ENCODE measurements at places on chromosomes 6 and 20.

GRCh38 chr6:21137700-21138335 lies 455.7 kb upstream of the SOX4 start:
- DNase-seq, result no peak

GRCh38 chr6:14439419-14439818 lies 321.8 kb downstream of the CD83 start:
- no peak for DNase-seq

DNA sequence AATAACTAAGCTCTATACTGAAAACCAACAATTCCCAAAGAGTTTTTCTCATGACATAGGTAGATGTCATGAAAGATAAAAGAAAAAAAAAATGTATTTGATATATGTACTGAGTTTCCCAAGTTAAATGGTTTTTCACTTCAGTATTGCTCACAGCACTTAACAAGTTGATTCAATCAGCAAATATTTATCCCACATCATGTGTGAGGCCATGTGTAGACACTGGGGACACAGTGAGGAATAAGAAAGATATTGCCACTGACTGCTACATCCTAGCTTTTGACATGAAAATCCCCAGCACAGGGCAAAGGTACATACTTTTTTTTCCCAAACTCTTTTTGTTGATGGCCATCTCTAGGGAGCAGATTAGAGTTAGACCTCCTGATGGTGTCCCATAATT lies 25.3 kb downstream of the SPTLC3 start:
- no peak for DNase-seq

DNA sequence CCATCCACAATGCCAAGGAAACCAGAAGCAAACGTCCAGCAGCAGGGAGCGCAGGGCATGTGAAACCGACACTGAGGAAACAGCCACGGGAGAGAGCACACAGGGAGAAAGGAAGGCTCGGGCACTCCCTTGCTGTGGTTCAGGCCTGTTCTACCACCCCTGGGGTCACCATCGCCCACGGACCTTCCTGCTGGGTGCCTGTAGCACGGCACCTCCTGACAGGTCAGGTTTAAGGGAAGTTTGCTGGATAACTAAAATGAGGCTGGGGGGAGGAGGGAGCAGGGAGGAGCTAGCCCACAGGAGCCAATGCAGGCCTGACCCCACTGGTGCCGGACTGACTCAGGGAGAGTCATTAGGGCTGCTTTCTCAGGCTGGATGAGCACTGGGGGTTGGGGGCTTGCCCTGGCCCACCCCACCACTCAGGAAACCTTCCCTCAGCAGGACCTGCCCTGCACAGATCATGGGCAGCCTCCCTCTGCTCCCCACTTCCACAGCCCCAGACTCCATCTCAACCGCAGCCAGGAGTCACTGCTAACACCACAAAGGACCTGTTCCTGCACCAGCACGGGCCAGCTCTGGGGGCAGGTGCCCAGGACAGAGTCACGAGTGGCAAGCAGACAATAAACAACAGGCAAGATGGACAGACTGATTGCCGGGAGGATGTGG lies 2.3 kb downstream of the UCKL1 start:
- DNase-seq, result no peak

DNA sequence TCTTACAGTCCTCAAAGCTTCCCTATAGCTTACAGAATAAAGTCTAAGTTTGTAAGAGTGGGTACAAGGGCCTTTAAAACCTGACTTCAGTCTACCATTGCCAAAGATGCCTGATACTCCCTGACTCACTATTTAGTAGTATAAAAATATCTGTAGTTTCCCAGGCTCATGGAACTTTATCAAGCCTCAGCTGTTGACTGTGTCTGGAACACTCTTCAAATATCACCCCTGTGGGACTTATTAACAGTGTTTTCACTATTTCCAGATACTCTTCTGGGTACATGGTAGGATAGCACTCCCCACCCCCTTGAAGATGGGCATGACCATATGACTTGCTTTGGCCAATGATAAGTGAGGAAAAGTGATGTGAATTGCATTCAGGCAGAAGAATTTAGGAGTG lies 105.3 kb upstream of the TENT5A start:
- no peak for DNase-seq

GRCh38 chr6:153373869-153374268 lies 242.8 kb upstream of the RGS17 start:
- no peak for DNase-seq

DNA sequence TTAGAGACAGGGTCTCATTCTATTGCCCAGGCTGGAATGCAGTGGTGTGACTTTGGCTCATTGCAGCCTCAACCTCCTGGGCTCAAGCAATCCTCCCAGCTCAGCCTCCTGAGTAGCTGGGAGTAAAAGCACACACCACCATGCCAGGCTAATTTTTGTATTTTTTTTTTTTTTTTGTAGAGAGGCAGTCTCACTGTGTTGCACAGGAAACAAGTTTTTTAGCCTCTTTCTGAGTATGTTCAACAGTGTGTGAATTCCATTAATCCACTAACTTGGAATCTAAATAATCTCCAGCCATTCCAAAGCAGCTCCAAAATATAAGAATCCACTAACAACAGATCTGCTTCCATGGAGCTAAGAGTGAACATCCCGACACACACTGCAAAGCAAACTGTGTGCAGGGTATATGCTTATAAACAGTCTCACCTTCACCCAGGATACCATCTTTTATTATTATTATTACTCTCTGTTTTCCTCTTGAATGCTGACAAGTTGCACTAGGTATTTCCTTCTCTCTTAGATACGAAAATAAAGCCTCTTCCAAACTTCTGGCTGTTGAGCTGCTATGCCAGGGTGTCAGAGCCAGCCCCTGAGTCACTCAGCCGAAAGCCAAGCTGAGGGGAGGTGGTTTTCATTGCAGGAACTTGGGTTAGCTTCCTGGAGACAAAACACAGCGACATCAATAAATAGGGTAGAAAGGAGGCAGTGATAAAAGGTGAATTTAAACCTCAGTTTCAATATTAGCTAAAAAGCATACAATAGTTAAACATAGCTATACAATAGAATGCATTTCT lies 264.9 kb downstream of the HIVEP2 start:
- DNase-seq, result no peak

DNA sequence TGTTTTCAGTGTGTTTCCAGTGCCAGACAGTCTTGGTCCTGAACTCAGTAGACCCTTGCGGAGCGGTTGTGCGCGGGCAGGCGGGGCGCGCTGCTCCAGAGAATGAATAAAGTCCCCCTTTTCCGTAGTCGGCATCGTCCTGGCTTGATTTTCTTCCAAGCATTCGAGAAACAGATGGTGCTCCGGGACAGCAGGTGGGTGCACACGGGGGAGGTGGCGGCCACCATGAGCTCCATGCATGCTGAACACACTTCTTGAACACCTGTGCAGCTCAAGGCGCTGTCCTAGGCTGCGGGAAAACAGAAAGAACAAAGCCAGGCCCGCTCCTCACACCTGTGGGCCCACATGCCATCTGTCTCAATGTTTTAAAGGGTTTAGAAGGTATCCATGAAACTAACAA lies 125.2 kb downstream of the TAF4 start:
- no peak for DNase-seq

GRCh38 chr6:164216368-164216767 lies 801.9 kb downstream of the QKI start:
- DNase-seq, result peak; percentile 11

DNA sequence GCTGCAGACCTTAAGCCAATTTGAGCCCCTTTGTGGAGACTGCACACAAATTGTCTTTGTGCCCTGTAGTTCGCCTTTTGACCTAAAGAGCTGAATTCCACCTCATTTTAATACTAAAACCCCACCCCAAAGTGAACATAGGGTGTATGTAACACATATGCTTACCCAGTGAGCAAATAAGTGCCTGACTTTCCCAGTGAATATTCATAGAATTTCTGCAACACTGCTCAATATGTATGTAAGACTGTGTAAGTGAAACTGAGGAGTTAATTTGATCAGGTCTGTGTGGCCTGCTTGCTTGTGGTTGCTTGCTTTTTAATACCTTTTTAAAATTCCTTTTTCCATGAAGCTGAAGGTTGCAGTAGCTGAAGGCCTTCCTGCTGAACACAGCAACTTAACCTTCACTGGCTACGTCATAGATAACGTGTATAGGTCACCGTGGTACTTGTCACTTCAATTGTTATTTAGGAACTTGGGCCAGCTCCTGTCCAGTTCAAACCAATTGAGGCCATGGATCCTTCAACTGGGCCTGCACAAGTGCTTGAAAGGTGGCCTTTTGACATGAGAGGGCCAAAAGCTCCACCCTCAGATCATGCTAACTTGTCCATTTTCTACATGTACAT lies 131.7 kb upstream of the BTBD3 start:
- DNase-seq, result no peak

- DNase-seq, result no peak
Observed at GRCh38 chr6:409370-409972, 17.9 kb downstream of the IRF4 start.

Measured in NCI-H2081 treated with DMSO at 0.1 percent for 48 hours (cell line).